ENCODE measurements at places on chromosomes 2 and 18.

DNA sequence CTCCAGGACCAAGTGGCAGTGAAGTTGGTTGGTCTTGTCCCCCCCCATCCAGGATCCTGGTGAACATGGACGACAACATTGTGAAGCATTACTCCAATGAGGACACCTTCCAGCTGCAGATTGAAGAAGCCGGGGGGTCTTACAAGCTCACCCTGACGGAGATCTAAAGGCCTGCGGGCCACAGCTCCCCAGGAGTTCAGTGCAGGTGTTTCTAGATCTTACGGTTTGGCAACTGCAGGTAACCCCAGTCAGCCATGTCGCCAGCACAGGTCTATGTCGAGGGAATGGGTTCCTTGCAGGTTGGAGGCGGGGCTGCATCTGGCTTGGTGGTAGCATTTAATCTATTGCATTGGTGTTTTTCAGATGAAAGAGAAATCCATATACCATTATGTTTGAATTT is 42.8 kb upstream of the KLF11 start:
- no peaks in the 10 kb centered on the region for H3K4me1 ChIP-seq
- DNase-seq: no peak
- H3K4me3 ChIP-seq: no peak overlapping the region
- H3K27me3 ChIP-seq: no peaks in the 10 kb centered on the region
- H3K36me3 ChIP-seq: peaks cover 3% of the 10 kb centered on the region

- no peaks in the 10 kb centered on the region for H3K27me3 ChIP-seq
- DNase-seq: no peak
- H3K36me3 ChIP-seq: no peaks in the 10 kb centered on the region
- no peak overlapping the region for H3K4me3 ChIP-seq
- H3K27ac ChIP-seq: no peak overlapping the region
These were observed 627.1 kb upstream of the SLC8A1 start for GRCh38 chr2:41079011-41079410.

- no peak overlapping the region for H3K27ac ChIP-seq
- no peaks in the 10 kb centered on the region for H3K27me3 ChIP-seq
- H3K36me3 ChIP-seq: peaks cover 24% of the 10 kb centered on the region
- no peak for DNase-seq
These were observed 117.1 kb downstream of the NOL10 start for GRCh38 chr2:10572701-10573100.

- no peak overlapping the region for H3K4me3 ChIP-seq
- H3K36me3 ChIP-seq: no peaks in the 10 kb centered on the region
- no peak for DNase-seq
- H3K4me1 ChIP-seq: no peaks in the 10 kb centered on the region
- H3K27ac ChIP-seq: no peak overlapping the region
These were observed 571.3 kb downstream of the SUCLG1 start for GRCh38 chr2:83887757-83888156.

- H3K4me3 ChIP-seq: no peak overlapping the region
- H3K36me3 ChIP-seq: no peaks in the 10 kb centered on the region
- no peak overlapping the region for H3K27ac ChIP-seq
These were observed 297.6 kb downstream of the TMX3 start for GRCh38 chr18:68417166-68417799.

- H3K27me3 ChIP-seq: no peaks in the 10 kb centered on the region
- H3K4me3 ChIP-seq: peak overlapping the region; percentile 85
- H3K36me3 ChIP-seq: peaks cover 9% of the 10 kb centered on the region
- DNase-seq: no peak
- peaks cover 36% of the 10 kb centered on the region for H3K4me1 ChIP-seq
- peak overlapping the region; percentile 91 for H3K27ac ChIP-seq
These were observed 558 bp downstream of the FBXO41 start for GRCh38 chr2:73283545-73284295.

DNA sequence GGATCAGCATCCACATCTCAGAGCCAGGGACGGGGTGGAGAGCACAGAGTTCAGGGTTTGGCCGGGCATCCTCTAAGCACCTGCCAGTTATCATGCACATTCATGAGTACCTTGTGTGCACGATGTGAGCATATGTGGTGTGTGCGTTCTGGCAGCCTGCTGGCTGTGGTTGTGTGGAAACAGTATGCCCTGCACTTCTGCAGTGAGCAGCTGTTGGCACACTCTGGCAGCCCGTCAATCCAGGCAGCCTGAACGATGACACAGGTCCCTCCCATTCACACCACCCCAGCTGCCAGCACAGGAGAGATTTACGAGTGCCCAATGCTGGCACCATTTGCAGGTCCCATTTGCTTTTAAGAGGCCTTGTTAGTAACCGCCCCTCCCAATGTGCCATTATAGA is 74.2 kb downstream of the CD8B2 start:
- no peaks in the 10 kb centered on the region for H3K4me1 ChIP-seq
- DNase-seq: no peak
- peaks cover 9% of the 10 kb centered on the region for H3K27me3 ChIP-seq
- no peak overlapping the region for H3K4me3 ChIP-seq

- H3K4me1 ChIP-seq: no peaks in the 10 kb centered on the region
- no peak overlapping the region for H3K27ac ChIP-seq
- no peak overlapping the region for H3K4me3 ChIP-seq
- H3K36me3 ChIP-seq: no peaks in the 10 kb centered on the region
- peaks cover 5% of the 10 kb centered on the region for H3K27me3 ChIP-seq
These were observed 84.2 kb upstream of the STPG4 start for GRCh38 chr2:47239119-47239969.

- H3K4me1 ChIP-seq: peaks cover 19% of the 10 kb centered on the region
- H3K27me3 ChIP-seq: no peaks in the 10 kb centered on the region
- no peaks in the 10 kb centered on the region for H3K36me3 ChIP-seq
- DNase-seq: no peak
These were observed 56.2 kb downstream of the BCL2L11 start for GRCh38 chr2:111176867-111177266.

Measured in HCT116 (cell line).